ACHN (cell line): ENCODE measurements at places on chromosomes 1 and 21.

GRCh38 chr1:32623775-32624174 lies 26.6 kb downstream of the ZBTB8OS start:
- DNase-seq: no peak

GRCh38 chr1:200215350-200215749 lies 187.8 kb downstream of the NR5A2 start:
- no peak for DNase-seq

DNA sequence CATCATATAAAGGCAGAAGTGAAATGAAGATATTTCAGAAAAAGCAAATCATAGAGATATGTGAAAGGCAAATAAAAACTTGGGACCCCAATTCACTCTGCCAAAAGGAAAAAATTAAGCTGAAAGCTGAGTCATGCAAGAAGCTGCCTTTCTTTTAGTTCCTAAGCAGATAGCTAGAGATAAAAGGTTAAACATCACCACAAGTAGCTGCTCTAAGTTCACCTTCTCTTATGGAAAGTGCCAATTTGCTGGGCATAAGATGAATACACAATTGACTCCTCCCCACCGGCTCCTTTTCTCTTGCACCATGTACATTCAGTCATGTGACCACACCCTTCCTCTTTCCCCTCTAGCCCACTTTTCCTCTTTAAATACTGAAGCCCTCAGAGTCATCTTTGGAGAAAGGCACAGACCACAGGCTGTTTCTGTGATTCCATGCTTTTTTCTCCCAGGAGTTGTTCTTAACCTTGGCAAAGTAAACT lies 5.4 kb upstream of the SUMO3 start:
- no peak for DNase-seq

DNA sequence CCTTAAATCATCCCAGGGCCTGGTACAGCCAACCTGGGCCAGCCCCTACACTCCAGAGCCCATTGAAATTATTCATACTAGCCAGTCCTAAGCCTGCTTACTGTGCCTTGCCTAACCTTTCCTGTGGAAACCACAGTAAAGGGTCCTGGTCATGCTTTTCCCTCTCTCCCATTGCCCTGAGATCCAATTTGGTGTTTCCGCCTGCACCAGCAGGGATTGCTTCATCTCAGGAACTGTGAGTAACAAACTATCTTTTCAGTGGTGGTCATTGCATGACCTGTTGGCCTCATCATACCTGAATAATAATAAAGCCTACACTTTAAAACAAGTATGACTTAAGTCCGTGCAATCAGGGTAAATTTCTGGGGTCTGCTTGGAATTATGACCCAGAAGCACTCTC lies 18.7 kb upstream of the GALNT2 start:
- no peak for DNase-seq

DNA sequence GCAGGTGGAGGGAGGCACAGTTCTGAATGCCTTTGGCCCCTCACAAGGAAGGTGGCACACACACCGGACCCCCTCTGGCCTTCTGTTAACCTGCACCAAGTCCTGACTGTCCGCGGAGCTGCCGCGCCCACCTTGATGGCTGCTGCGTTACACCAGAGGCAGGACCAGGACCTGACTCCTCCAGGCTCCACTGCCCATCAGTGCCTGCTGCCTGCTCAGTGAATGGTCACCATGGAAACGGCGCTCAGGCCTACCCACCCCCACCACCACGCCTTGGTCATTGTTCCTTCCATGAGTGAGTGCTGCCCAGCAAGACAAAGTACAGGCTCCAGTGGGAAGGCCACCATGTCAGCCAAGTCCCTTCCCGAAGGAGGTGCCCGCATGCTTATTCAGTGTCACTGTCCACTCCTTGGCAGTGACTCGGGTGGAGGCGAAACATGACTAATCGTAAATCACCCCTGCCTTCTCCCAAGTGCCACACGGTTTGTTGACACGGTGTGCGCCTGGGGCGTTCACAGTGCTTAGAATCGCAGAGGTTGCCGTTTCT lies 57.3 kb downstream of the SLC37A1 start:
- no peak for DNase-seq

GRCh38 chr21:14862794-14863720 lies 201.7 kb downstream of the NRIP1 start:
- peak; percentile 36 for DNase-seq

GRCh38 chr1:67612788-67613241 lies 72.2 kb upstream of the GADD45A start:
- no peak for DNase-seq

GRCh38 chr21:44271558-44272283 lies 10.0 kb upstream of the DNMT3L start:
- no peak for DNase-seq

DNA sequence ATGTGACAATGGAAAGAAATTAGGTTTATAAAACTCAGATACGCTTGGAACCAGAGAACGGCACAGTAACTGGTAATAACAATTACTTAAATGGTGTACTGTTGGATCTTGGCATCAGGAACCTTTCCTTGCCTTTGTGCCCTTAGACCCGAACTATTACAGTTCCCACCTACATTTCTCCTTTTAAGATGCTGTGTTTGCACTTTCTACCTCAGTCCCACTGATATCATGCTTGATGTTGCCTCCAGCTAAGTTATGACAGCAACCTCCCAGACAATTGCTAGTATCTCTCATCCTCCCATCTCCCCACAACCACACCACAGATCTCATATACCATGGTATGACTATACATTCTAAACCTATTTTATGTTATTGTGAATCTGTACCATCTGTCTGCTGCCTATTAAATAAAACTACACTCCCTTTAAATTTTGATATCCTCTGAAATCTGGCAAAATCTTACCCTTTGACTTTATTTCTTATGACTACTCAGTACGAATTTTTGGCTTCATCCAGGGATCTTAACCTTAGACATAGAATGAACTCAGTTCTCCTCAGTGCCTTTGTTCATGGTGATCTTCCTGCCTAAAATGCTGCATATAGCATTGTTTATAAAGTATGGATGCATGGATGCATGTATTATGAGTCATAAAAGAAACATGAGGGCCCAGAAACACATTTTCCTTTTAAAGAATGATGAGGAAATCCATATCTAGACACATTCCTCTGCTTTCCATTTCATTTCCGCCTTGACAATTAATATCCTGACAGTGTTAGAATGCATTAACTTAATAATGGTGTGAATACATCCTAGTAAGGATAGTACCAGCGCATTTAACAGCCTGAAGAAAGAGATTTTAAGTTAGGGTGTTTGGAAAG lies 64.1 kb downstream of the LRRC8D start:
- no peak for DNase-seq

DNA sequence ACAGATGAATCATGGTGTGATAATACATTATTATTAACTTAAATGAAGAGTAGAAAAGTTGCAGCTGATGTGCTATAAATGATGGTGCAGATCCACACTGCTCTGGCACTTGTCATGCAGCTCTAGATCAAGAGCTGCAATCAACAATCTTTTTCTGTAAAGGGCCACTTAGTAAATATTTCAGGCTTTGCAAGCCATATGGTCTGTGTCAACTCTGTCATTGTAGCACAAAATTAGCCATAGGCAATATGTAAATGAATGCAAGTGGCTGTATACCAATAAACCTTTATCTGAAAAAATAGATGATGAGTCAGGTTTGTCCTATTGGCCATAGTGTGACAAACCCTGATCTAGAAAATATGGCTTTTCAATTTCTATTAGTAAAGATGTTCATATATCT lies 66.6 kb downstream of the RGS18 start:
- no peak for DNase-seq

- DNase-seq: no peak
Measured at GRCh38 chr21:36741506-36741905, 42.6 kb downstream of the SIM2 start.

- no peak for DNase-seq
Measured at GRCh38 chr1:97350662-97351061, 570.2 kb downstream of the DPYD start.

GRCh38 chr1:78840453-78841271 lies 165.9 kb downstream of the ADGRL4 start:
- DNase-seq: no peak

DNA sequence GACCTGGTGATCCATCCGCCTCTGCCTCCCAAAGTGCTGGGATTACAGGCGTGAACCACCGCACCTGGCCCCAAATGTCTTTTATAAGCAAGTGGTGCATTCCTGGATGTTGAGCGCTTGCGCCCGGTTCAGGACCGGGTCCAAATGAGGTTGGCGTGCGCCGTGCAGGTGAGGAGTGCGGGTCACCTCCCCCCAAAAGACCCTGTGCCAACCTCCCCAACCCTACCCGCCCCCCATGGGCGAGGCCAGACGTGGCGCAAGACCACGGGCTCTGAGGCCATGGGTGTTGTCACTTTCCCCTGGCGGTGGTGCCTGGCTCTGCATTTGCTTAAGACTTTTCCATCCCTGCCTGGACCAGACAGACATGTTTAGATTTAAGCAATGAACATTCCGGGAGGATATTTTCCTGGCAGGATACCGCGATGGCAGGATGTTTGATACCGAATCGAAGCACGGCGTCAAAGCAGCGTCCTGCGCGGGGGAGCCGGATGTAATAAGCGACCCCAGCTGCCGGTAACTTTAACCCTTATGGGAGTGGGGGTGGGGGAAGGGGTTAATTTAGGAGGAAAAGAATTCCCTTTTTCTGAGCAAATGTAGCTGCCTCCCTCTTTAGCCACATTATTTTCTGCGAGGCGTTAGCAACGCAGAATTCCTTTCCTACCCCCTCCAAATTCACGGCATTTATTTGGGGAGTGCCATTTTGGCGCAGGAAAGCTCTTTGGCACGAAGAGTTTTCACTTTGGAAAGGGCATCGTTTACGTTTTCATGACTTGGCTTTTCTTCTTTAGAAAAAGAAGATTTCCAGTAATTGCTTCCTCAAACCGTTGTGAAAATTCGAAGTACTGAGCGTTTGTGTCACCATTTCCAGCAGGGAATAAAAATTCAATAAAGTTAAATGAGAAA lies 27.8 kb upstream of the RNF187 start:
- DNase-seq: peak; percentile 90

DNA sequence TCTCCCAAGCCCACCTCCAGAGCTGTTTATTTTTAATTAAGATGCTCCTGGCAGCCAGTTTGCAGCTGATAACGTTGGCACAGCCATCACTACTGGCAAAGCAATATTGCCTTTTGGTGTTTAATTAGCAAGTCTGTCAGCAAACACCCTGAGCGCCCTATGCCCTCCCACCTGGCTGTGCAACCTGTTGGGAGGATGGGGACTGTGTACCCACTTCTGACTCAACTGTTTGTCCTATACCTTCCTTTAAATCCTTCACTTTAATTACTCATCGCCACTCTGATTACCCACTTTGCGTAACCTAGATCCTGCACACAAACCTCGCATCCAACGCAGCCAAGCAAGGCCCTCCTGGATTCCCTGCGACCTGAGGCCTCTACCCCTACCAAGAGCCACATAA lies 67.1 kb downstream of the BCAR3 start:
- no peak for DNase-seq

DNA sequence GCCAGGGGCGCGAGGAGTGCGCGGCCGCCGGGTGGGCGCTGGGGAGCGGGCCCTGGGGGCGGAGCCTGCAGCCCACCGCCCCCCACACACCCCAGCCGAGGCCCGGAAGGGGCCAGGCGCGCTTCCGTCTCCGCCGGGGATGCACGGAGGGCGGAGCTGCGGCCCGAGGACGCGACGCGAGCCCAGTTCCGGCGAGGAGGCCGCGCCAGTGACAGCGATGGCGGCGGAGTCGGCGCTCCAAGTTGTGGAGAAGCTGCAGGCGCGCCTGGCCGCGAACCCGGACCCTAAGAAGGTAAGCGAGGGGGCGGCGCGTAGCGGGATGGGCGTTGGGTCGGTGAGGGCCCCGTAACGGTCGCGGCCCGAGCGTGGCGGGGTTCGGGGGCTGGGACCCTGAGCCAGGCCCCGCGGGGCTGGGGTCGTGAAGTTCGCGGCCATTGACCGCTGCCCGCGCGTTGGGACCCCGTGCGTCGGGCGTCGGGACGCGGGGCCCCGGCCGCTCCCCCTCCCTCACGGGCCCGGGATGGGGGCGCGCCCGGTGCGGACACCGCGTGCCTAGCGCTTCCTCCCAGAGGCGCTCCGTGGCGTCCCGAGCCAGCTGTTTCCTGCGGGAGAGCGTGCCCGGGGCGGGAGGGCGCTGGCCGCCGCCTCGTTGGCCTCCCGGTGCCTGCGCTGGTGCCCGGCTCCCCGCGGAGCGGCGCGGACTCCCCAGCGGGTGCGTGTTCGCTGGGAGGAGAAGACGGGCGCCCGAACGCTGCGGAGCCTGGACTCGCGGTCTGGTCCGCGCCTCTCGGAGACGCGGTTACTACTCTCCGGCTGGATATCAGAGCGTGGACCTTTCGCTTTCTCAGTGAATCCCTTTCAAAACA lies at the start of gene ELOA:
Gene ELOA, plus strand, starts transcription at position 185 of the 866 bp plus-strand sequence. Its CDS starts 33 bp downstream, at position 218.
- DNase-seq: peak; percentile 62

DNA sequence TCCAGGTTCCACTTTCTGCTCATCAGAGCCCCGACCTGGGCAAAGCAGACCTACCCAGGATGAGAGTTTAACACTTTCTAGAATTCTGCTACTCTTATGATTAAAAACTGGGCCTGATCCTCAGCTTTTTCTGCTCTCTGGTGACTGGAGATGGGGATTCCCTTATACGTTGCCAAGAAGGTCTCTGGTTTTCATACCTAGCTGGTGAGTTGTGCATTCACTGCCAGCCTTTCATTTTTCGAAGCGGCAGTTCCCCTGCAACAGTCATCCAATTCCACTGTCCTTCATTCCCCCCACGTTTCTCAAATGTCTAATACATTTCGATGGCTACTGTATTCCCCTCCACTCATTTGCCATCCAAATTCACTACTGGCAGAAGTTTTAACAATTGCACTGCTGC lies 135.3 kb downstream of the ADSS2 start:
- DNase-seq: no peak

GRCh38 chr1:213060836-213061235 lies 9.8 kb downstream of the RPS6KC1 start:
- DNase-seq: no peak

GRCh38 chr1:226370144-226370923 lies 37.6 kb downstream of the PARP1 start:
- DNase-seq: peak; percentile 7

- DNase-seq: no peak
Measured at GRCh38 chr1:39132505-39133339, 71.8 kb upstream of the MACF1 start.

- DNase-seq: no peak
Measured at GRCh38 chr1:99619583-99619982, 26.3 kb upstream of the PALMD start.

- DNase-seq: no peak
Measured at GRCh38 chr1:17183388-17184160, 21.4 kb upstream of the PADI1 start.

DNA sequence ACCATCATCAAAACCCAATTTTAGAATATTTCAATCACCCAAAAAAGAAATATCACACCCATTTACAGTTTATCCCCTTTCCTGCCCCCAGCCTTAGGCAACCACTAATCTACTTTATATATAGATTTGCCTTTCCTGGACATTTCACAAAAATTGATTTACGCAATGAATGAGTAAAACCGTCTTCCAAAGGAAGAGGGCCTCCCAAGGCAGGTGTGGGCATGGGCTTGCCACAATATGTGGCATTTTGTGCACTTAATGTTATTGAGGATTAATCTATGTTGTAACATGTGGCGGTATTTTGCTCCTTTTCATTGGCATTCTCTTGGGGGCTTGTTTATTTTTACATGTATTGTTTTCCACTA lies 11.8 kb upstream of the BMP8B start:
- no peak for DNase-seq

- no peak for DNase-seq
Measured at GRCh38 chr1:5617179-5617520, 375.1 kb downstream of the NPHP4 start.

GRCh38 chr1:192521734-192522133 lies 53.8 kb upstream of the RGS1 start:
- no peak for DNase-seq

- DNase-seq: no peak
Measured at GRCh38 chr1:155075535-155075934, 3.1 kb upstream of the EFNA3 start.
